ENCODE measurements at places on chromosomes 11 and 22.

- DNase-seq, result no peak
Measured at GRCh38 chr11:2580571-2581001, 119.2 kb downstream of the KCNQ1OT1 start.

DNA sequence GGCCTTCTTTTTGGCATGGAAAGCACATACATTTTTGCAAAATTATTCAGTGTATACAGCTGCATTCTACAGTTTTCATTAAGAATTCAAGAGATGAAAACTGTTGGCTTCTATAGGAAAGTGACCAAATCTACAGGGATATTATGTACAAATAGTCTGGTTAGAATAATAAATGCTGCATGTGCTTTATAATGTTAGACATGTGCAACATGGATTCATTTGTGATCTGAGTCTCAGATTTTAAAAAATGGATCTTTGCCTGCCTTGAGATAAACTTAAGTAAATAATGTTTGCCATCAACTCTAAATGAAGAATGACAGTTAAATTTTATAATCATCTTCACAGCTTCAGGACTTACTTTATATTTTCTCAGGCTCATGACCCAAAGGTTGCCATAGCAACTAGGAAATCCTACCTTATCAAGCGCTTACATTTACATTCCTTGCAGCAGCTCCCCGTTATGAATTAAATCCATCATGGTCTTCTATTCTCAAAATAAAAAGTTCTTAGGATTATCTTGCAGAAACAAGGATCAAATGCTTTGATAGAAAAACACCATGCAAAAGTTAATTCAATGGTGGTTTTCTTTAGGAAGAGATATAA is 200.2 kb downstream of the CADM1 start:
- DNase-seq, result no peak

GRCh38 chr11:126647735-126648134 is 292.2 kb downstream of the ST3GAL4 start:
- no peak for DNase-seq

GRCh38 chr11:27398400-27398770 is 35.4 kb upstream of the CCDC34 start:
- no peak for DNase-seq

DNA sequence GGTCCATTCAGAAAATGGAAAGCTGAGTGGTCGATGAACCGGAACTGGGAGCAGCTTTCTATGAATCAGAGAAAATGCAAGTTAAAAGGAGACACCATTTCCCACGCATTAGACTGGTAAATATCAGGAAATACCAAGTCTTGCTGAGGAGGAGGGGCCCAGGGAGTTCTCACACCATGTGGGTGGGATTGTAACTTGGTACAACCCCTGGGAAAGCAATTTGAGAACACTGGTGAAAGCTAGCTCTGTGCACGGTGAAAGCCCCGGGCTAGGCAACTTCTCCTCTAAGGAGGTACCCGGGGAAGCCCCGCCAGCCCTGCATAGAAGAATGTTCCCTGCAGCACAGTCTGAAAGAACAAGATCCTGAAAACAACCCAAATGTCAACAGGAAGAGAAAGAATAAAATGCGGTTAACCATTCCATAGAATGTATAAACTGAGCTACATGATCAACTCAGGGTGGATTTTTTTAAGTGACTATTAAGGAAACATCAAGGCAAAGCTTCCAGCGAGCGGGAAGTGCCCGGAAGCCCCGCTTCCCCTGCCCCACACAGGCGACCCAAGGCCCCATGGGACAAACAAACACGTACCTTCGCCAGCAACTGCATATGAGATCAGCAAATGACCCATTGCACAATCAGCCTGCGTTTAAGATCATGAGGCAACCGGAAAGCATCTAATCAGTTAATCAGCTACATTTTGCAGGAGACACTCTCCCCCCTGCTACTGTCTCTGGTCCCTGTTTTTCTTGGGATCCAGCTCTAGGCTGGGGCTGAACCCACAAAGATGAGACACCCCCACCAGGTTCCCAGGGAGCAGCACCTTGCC is 11.3 kb downstream of the SHANK2 start:
- DNase-seq, result no peak

GRCh38 chr22:44125421-44125820 is 55.3 kb upstream of the PARVG start:
- DNase-seq, result no peak

DNA sequence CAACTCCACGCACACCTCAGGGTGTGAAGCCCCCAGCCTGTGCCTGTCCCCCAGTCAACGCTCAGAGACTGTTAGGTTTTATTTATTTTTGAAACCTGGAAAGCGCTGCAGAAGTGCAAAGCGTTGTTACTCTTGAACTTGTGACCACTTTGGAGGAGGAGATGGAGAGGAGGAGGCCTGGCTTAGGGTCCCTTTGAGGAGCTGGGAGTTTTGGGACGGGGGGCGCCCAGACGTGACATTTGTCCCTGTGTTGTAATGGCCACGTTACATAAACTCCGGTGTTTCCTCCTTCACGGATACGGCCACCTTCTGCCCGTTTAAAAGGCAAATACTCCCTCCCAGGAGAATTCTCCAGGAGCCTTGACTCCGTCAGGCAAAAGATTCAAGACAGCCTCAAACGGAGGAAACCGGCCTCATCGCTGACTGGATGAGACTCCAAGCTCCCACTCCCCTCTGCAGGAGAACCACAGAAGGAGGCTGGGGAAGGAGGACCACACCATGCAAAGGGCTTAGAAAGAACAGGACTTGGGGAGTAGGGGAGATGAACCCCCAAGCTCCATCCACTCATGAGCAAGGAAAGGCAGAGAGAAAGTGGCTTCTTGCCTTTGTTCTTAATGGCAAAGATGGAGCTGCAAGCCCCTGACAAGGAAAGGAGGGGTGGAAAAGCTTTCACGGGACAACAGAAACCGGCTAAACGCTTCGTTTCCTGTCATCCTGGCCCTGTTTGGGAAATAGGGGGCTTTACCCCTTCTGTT is 630 bp downstream of the PIK3IP1 start:
- DNase-seq, result peak; percentile 42

DNA sequence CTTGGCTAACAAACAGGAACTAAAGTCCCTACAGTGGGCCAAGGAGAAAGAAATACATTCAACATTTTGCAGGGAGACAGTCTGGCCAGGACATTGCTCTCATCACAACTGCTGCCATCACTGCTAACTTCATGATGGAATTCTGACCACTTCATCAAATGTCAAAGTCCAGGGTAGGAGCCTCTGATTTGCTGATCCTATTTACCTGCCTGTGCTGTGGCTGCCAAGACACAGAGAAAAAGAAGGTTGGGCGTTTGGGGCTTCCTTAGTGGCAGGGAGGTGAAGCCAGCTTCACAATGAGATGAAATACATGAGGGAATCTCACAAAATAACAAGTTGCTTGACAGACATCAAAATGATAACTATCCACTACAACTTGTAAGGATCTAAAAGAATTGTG is 343.9 kb upstream of the CADM1 start:
- DNase-seq, result no peak

- DNase-seq, result no peak
Measured at GRCh38 chr11:10478066-10478465, 23.0 kb downstream of the AMPD3 start.

DNA sequence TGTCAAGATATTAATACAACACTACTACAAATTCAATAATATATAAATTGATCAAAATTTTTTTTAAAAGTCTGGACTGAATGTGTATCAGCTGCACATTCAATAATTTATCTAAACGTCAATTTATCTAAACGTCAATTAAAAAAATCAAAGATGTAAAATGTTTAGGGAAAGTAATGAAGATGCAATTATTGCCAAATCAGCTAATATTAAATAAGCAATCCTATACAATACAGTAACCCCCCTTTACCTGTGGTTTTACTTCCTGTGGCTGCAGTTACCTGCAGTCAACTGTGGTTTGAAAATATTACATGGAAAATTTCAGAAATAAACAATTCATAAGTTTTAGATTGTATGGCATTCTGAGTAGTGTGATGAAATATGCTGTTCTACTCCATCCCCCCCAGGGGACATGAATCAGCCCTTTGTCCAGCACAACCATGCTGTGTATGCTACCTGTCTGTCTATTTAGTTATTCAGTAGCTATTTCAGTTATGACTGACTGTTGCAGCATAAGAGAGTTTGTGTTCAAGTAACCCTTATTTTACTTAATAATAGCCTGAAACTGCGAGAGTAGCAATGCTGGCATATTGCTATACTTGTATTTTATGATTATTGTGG is 72.2 kb downstream of the CWF19L2 start:
- DNase-seq, result no peak

- peak; percentile 78 for DNase-seq
Measured at GRCh38 chr11:8959546-8960166, 4.6 kb downstream of the TMEM9B start.

GRCh38 chr11:34827228-34827627 is 89.0 kb downstream of the APIP start:
- no peak for DNase-seq

GRCh38 chr11:72482211-72482812 is 48.0 kb upstream of the CLPB start:
- peak; percentile 69 for DNase-seq

GRCh38 chr22:24819911-24820461 is 14.0 kb downstream of the SGSM1 start:
- peak; percentile 75 for DNase-seq

DNA sequence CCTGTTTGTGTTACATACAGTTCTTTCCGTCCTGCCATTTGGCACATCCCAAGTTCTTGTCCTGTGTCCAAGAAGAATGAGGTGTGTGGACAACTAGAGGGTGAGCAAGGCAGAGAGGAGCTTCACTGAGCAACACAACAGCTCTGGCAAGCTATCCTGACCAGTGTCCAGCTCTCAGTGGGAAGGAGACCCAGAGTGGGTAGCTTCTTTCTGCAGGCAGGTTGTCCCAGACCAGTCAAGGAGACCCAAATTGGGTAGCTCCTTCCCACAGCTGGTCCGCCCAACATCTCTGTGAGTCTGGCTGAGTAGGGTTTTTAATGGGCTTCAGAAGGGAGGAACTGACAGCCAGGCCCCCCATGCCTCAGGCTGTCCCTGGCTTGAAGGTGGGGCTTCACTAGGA is 35.2 kb upstream of the EXPH5 start:
- DNase-seq, result no peak

DNA sequence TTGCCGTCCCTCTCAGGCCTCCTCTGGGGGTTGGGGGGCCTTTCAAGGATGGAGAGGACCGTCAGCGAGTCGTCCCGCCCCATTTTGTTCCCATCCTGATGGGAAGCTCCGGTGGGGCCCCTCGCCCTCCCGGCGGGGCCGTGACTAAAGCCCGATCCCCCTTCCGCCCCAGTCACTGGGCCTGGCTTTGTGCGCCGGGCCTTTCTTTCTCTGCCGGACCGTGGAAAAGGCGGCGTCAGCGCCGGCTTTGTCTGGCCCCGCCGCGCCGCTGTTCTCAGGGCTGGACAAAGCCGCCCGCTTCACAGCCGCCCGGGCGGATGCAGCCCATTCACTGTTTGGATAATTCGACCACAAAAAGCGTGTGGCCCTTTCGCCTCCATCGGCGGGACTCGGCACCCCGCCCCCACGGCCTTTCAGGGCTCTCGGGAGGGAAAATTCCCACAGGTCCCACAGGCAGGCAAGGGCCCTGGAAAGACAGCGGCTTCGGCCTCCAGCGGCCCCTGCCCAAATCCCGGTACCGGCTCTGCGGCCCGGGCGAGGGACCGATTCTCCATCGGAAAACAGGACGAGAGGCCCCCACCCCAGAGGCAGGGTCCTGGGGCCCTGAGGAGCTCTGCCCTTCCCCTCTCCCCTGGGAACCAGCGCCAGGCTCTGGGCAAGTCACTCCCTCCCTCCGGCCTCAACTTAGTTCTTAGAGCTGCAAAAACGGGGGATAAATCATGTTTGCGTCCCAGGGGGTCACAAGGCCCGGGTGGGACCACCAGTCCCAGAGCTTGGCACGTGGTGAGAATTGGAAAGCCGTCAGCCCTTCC is 87.2 kb downstream of the WNT7B start:
- DNase-seq, result no peak

DNA sequence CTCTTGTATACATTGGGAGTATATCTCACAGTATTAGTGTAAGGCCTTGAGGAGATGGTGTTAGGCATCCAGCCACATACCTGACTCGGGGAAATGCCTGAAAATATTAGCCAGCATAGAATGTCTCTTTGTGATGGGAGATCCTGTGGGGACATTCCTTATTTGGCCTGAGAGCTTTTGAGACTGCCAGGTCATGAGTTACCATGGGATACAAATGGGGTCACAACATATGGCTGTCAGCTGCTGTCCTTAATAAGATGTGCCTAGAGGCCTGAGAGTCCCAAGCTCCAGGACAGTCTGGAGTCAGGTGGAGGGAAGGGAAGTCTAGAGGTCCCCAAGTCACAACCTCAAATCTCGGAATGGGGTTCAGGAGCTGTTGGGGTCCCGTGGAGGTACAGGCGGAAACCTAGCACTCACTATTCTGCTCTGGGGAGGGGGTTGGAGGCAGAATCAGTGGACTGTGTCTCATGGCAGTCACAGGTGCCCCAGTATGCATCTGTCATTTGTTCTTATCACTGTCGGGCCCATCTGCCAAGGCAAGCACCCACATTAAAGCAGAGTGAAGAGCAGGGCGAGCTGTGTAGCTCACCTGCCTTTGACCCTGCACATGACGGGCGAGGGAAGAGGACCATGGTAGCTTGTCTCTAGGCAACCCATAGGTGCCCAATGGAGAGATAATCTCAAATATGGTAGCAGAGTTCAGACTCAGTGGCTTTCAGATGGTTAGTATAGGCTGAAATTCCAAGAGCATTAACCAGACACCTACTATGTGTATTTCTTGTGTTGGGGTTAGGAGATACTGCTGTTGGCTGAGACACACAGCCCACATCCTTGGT is 29.9 kb downstream of the KCNQ1OT1 start:
- no peak for DNase-seq

- no peak for DNase-seq
Measured at GRCh38 chr11:96567176-96567575, 177.4 kb downstream of the JRKL start.

- no peak for DNase-seq
Measured at GRCh38 chr22:28922540-28923244, 39.3 kb downstream of the ZNRF3 start.

- DNase-seq, result no peak
Measured at GRCh38 chr11:11552529-11553087, 69.2 kb downstream of the GALNT18 start.

- no peak for DNase-seq
Measured at GRCh38 chr11:132969892-132970291, 562.4 kb downstream of the OPCML start.

GRCh38 chr11:34160049-34160721 is 54.8 kb downstream of the NAT10 start:
- DNase-seq, result no peak
